CD4-positive, alpha-beta T cell treated with Interleukin-17A for 4 hours (primary cell): ENCODE measurements at places on chromosomes 3 and 15.

DNA sequence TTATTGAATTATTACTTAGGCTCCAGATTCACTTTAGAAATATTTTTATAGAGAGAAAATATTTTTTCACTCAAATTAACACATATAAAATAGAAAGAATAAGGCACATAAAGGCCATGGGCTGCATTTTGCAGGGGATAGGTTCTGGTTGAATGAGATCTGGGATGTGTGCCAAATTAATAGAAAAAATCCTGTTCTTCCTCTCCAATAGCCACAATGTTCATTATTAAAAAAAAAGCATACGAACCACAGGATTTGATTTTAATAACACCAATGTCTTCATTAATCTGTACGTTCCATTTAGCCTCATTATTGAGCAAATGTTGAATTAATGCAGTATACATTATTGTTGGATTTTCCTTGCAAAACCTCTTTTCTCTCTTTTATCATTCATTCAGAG lies 622.8 kb upstream of the AGTR1 start:
- no peak for DNase-seq

- no peak for DNase-seq
Observed at GRCh38 chr3:112374333-112374734, 41.4 kb downstream of the CD200 start.

GRCh38 chr3:106135451-106136160 lies 266.8 kb upstream of the CBLB start:
- no peak for DNase-seq

DNA sequence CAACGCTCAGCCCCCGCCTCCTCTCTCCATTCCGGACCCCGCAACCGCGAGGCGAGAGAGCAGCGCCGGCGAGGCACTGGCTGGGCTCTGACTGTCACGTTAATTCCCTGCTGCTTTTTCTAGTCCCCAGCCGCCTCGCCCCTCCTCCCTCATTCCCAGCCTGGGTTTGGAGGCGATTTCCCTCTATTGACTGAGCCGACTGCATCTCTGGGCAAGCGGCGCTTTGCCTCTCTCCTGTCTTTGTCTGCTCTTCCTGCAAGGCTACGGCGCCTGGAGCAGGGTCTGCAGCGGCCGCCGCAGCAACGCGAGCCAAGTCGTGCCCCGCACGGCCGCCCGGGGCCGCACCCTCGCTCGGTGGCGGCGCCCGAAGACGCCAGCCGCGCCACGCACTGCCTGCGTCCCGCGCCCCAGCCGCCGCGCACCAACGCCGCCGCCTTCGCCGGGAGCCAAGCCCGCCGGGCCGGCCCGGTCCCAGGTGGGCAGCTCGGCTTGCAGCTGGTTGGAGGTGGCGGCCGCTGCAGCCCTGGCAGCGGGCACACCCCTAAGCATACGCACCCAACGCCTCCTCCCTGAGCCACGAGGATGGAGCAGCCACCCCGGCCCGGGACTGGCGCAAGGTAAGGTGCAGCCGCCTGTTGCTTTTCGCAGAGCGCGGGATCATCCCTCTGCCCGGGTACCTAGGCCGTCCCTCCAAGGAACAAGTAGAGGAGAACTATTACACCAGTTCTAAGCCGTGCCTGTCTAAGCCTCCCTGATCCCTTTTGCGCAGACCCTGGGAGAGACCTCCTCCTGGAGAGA lies at the start of gene LRRC3B:
TSS of gene LRRC3B (plus strand) at position 152 of the 798 bp plus-strand sequence. CDS start 86,901 bp downstream, outside the sequence.
- no peak for DNase-seq
